ENCODE measurements at places on chromosomes 6 and 20.

DNA sequence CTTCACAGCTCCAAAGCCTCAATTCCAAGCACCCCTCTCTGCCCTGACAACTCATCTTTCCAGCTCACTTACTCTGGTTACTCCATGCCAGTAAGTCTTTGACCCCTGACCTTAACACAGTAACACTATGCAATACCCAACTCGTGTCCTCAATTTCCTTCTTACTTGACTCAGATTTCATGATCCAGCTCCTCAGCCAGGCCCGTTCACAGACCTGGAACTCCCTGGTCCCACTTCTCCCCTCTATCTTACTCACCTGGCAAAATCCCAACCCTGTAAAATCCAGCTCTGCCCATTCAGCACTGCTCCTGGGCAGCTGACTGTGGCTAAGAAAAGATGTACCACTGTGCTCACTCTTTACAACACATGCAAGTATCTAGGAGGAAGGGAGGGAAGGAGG, 7.9 kb downstream of the GNL1 start:
- no peak for DNase-seq

GRCh38 chr6:90369024-90369519, 72.4 kb upstream of the BACH2 start:
- no peak for DNase-seq

GRCh38 chr6:21383450-21384085, 210.0 kb upstream of the SOX4 start:
- DNase-seq = no peak

GRCh38 chr20:1722513-1723050, 65.0 kb upstream of the SIRPG start:
- DNase-seq = no peak

DNA sequence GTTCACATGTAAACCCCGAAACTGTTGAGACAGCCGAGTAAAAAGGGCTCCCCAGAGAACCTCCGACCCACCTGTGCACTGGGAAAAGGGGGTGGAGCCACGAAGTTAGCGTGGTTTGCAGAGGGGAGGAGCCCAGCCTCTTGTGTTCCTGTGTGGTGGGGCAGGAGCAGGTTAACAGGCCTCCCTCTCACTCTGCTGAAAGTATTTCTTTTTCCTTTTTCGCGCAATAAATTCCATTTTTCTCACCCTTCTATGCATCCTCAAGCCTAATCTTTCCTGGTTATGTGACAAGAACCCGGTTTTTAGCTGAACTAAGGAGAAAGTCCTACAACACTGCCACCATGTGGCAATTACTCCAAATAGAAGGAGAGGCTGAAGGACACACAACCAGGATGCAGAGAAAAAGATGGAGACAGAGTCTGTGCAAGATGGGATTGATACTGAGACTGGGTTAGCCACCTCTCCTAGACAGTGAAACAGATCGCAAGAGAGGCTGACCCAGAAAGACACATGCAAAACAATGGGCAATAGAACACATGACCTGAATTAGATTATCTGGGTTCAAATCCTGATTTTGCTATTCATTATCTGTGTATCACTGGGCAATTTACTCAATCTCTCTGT, 168.7 kb upstream of the PRSS16 start:
- no peak for DNase-seq

GRCh38 chr6:148193063-148193680, 149.5 kb upstream of the SASH1 start:
- no peak for DNase-seq

DNA sequence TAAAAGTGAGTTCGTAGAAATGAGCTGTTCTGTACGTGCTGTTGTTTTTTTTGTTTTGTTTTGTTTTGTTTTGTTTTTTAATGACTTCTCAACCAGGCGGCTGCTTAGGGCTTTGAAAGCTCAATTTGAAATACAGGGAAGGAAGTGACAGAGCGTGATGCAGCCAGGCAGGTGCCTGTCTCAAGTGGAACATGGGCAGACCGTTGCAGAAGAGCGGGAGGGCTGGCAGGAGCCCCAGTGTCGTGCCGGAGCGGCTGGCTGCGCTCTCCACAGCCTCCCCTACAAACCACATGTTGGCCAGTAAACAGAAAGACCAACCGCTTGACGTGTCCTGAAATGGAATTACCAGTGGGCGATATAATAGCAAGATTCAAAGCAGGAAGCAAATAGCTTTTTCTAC, 164.9 kb upstream of the RREB1 start:
- no peak for DNase-seq

DNA sequence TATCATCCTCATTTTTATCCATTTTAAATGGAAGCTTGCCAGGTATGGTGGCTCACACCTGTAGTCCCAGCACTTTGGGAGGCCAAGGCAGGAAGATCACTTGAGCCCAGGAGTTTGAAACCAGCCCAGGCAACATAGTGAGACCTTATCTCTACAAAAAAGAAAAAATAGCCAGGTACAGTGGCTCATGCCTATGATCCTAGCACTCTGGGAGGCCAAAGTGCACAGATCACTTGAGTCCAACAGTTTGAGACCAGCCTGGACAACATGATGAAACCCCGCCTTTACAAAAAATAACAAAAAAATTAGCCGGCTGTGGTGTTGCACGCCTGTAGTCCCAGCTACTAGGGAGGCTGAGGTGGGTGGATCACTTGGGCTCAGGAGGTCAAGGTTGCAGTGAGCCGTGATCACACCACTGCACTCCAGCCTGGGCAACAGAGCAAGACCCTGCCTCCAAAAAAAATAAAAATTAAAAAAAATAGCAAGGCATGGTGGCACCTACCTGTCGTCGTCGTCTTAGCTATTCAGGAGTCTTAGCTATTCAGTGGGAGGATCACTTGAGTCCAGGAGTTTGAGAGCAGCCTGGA, 89.0 kb downstream of the TCP11 start:
- DNase-seq = no peak

DNA sequence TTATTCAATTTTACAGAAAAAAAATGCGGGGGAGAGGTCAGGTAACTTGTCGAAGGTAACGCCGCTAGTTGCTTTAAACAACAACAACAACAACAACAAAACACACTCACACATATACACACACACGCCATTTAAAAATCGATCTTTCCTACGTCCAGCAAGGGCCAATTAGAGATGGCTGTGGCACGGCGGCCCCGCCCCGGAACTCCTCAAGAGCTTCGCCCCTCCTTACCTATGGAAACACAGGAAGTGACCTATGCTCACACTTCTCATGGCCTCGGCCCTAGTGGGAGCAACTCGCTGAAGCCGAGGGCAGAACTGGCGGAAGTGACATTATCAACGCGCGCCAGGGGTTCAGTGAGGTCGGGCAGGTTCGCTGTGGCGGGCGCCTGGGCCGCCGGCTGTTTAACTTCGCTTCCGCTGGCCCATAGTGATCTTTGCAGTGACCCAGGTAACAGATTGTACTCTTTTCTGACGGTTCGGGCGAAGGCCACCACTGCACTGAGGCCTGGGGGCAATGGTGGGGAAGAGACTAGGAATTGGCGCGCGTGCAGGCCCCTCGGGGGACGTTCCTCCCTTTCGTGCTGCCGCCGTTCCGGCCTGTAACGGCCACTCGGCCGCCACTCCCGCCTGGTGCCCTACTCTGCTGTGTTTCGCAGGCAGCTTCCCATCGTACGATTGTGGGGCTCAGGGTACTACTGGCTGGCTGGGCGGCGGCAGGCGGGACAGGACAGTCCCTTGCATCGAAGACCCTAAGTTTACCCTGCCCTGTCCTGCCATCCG, at the start of gene TBP:
TSS of gene TBP (plus strand) at position 357 of the 783 bp plus-strand sequence. CDS start 2,661 bp downstream, outside the sequence.
- peak; percentile 25 for DNase-seq

- DNase-seq = no peak
These were observed 3.1 kb upstream of the CABLES2 start for GRCh38 chr20:62409931-62410745.

DNA sequence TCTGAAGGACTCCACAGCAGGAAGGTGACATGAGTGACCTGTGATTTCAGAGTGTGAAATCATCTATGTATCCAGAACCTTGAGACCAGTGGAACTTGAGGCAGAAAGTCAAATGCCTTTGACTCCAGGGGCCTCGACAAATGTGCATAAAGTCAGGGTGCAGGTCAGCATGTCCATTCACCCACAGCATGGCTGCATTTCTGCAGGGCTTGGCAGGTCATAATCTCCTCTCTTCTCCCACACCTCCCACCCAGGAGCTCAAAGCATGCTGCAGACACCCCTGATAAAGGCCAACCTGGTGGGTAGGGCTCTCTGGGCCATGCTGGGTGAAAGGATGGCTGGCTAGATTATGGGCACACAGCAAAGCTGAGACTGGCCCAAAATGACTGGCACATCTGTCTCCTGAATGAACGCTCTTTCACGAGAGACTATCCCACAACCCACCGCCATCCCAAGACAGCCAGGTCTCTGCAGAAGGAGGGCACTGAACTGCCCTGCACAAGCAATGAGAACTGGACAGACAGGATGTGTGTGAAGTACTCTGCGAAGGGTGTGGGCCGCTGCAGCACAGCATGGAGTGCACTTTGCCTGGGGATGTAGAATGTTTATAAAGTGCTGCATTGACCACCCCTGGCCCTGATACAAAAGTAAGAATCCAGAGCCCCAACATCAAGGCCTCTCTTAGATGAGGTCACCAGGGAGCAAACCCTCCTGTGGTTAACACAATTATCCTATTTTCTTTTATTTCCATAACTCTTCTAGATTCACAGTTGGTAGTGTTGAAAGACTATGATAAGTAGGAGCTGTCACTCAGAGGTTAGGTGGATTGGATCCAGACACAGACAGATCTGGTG, 78.2 kb upstream of the NXT1 start:
- DNase-seq = no peak

DNA sequence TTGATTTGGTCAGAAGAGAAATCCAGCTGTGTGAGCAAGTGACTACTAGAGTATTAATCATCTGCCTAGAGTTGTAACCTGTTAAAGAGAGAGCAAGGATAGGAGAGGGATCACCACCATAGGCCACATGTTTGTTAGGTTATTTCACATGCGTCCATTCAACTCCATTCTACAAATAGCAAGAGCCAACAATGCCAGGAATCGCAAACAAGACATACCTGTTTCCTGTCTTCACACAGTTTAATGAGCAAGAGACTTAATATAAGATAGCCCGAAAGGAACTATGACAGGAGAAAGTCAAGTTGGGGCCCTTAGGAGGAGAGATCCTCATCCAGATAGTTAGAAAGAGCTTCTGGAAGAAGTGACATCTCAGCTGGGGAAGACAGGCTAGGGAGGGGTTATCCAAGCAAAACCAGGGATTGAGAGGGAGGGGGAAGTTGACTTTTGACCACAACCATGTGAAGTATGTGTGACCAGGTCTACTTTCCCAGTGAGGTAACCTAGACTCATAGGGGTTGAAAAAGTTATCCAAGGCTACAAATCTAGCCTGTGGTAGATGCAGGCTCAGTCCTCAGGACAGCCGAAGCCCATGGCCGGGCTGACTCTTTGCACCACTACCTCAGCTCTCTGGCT, 147.4 kb downstream of the ALDH8A1 start:
- DNase-seq = no peak

GRCh38 chr6:15715060-15715459, 52.2 kb upstream of the DTNBP1 start:
- DNase-seq = no peak

GRCh38 chr6:153424719-153425400, 293.8 kb upstream of the RGS17 start:
- DNase-seq = no peak

GRCh38 chr6:149500096-149500495, 15.3 kb upstream of the ZC3H12D start:
- no peak for DNase-seq

- DNase-seq = no peak
These were observed 13.3 kb downstream of the FRK start for GRCh38 chr6:116047173-116047933.

DNA sequence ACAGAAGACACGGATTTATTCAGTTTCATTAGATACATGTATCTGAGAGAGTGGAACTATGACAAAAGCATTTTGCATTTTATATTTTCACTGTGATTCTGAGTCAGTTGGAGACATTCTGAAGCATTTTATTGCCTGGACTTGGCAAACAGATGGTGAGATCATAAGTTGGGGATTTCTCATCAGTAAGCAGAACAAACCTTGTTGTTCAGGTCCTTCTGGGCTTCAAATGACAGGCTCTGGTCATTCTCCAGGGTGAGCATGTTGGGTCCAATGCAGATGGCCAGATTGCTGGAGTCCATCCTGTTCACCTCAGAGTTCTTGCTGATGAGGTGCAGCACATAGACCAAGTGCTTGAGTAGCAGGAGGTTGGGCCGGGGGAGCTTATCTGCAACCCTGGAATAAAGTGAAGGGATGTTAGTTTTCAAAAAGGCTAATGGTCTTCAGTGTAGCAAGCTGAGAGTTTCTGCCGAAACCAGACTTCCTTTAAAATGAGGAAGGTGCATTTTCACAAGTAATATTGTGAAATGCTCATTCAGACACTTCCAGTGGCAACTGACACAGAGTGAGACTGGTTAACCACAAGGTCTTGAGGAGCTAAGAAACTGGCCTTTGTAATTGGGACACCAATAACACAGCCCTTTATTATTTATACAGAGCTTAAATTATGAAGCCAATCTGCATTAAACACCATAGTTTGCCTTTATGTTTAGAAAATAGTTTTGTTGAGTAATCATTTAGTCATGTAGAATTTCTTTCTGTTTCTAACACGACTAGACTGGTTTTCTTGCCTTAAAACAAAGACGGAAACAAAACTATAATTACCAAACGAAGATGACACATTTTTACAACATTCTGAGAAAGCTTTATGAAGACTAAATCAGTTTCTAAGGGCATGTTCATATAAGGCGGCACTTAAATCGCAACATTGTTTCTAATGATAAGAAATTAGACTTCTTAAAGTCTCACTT, 5.6 kb downstream of the TAGAP start:
- DNase-seq = no peak

DNA sequence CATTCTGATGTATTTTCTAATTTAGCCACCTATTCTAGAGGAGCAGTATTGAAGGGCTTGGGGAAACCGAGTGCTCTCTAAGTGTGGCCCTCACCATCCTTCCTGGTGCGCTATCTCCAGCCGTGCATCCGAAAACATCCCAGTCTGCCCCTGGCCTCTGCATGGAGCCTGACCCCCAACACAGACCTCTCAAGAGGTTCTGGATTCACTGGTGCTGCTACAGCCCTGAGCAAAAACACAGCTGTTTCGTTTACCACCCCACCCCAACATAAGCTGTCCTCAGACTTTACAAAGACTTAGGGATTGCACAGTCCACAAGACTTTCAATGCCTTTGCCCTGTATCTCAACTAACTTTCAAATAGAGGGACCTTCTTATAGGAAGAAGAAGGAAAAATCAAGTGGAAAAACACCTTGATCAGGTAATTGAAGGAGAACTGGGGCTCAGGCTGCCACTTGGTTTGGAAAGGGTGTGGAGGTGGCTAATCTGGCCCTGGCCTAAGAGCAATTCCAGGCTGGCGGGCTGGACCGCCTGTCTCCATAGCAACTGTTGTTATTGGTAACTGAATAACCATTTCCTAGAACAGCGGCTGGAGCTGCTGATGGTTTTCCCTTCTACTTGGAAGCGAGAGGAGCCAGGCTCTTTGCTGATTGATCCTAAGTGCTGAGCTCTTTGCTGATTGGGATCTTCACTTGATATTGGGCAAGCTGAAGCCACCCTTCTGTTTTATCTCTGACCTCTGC, 90.2 kb upstream of the TOX2 start:
- no peak for DNase-seq

- no peak for DNase-seq
These were observed 7.4 kb downstream of the PERP start for GRCh38 chr6:138099832-138100231.

- DNase-seq = no peak
These were observed 45.6 kb upstream of the FOXA2 start for GRCh38 chr20:22629927-22630326.

GRCh38 chr20:62405108-62405980, 1.7 kb downstream of the CABLES2 start:
- DNase-seq = no peak

All from cortex of kidney (tissue), 1 donor.